ENCODE measurements at places on chromosomes 16 and 17.

DNA sequence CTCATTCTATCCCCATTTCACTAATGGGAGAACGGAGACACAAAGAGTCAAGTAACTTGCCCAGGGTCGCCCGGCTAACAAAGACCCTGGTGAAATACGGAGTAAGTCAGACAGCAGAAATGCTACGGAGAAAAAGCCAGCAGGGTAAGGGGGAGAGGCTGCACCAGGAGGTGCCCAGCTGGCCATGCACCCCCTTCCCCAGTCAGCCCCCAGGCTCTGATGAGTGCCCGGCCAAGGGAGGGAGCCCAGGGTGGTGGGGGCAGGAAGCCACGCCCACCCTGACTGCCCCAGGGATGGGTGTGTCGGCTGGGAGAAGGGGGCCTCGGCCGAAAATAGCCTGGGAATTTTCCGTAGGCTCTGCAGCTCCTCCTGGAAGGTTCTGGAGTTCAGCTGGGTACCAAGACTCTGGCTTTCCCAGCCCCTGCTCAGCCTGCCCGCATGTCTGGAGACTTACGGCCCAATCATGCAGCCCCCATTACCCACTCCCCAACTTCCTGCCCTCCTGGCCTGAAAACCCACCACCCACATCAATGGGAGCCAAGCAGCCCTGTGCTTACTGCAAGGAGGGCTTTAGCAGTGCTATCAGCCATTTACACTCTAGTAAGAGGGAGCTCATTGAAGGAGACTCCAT lies 4.2 kb downstream of the CARHSP1 start:
- DNase-seq: no peak

DNA sequence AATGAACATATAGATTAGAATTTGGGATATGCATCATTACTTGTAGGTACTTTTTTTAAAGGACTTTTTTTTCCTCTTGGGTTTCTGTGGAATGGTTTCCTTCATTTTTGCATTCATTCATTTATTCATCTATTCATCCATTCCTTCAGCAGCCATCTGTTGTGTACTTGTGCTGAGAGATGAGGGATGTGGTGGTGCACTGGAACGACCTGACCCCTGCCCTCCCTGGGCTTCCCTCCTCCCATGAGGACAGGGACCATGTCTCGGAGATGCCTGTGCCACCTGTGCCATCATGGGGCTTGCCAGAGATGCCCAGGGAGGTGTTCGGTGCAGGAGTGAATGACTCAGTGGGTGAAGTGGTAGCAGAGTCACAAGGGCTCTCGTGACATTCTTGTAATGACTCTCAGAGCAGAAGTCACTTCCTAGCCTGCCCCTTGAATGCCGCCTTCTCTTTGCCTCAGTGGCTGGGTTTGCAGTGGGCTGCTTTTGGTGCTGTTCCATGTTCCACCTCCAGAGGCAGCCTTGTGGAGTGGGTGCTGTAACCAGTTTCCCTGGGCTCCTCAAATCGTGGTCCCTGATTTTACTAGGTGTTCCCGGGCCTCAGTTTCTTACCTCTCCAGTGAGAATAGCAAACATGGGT lies 43.9 kb downstream of the CLEC16A start:
- DNase-seq: peak; percentile 27

DNA sequence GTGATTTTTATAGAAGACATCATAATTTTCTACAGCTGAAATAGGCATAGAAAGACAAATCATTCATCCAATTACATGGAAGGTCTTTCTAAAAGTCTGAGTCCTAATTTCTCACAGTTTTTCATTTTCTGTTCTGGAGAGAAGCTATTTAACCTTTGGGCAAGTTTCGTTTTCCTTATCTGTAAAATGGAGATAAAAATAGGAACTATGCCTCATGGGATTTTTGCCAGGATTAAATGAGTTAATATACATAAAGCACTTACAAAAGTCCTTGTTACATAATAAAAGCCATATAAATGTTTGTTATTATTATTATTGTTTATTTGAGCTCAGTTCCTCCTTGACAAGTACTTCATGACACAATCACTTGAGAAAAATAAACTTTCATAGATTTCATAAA lies 121.4 kb downstream of the SKAP1 start:
- DNase-seq: no peak

DNA sequence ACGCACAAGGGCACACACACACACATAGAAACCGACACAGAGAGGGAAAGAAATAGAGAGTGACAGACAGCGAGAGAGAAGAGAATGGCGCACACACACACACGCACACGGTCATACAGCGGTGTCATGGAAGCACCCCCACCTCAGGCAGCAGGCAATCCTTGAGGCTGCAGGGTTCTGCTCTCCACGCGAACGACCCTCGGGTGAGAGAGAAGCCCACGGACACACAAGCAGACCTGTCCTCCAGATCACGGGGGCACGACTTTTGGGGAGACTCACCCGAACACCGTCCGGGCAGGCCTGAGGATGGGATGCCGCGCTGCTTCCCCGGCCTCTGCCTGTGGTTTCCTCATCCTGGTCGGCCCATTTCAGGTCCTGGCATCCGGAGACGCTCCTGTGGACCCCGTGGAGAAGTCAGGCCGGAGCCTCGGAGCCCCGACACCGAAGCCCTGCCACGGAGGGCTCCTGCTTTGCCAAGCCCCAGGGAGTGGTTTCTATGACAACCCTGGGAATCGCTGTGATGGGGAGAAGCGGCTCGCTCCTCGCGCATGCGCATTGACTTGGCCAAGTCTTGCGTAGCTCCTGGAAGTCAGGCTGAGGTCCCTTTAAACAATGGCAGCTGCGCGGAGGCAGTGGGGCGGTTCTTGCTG lies 118.2 kb upstream of the KCNJ18 start:
- peak; percentile 36 for DNase-seq

DNA sequence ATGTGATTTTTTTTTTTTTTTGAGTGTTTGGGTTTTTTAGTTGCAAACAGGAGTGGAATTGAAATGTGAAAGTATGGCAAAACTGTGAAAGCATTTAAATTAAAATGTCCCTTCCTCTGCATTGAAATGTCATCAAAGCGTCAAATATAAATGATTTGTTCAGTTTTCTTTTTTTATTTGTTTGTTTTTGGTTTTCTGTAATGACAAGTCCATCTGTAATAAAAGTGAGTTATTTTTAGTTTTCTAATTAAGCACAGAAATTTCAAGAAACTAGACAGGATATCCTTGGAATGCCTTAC lies 1.9 kb upstream of the TOB1 start:
- DNase-seq: no peak

GRCh38 chr16:61362585-61362984 lies 673.7 kb downstream of the CDH8 start:
- DNase-seq: no peak

GRCh38 chr16:59886021-59886420 lies 1151.9 kb upstream of the GOT2 start:
- peak; percentile 73 for DNase-seq

- peak; percentile 83 for DNase-seq
These were observed 484 bp downstream of the FZD2 start for GRCh38 chr17:44557651-44558285.

DNA sequence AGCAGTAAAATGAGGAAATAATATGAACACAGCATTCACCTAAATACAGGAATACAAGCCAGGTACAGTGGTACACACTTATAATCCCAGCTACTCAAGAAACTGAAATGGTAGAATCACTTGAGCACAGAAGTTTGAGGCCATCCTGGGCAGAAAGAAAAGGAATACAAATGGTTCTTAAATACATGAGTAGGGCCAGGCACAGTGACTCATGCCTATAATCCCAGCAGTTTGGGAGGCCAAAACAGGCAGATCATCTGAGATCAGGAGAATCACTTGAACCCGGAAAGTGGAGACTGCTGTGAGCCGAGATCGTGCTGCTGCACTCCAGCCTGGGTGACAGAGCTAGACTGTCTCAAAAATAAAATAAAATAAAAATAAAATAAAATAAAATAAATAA lies 23.0 kb upstream of the SMG8 start:
- no peak for DNase-seq

- no peak for DNase-seq
These were observed 141.6 kb upstream of the XYLT1 start for GRCh38 chr16:17612336-17612735.

DNA sequence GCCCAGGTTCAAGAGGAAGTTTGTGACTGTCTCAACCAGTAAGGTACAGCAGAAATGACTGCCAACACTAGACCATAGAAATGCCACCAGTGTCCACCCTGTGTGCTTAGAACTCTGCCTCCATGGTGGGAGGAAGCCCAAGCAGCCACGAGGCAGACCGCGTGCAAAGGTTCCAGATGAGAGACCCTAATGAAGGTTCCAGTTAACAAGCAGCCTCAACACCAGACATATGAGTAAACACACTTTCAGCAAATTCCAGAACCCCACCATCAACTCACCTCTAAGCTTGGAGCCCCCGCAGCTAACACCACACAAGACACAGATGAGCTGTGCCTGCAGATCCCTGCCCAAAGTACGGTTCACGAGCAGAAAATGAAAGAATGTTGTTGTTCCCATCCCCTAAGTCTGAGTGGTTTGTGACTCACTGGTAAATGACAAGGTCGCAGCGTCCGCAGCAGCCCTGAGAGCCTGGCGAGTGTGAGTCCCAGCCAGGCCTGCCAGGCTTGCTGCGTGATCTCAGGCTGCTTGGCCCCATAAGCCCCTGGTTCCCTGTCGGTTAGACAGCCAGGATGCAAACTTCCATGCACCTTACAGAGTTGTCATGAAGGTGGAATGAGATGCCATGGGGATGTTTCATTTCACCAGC lies 193.7 kb downstream of the C16orf95 start:
- peak; percentile 73 for DNase-seq

DNA sequence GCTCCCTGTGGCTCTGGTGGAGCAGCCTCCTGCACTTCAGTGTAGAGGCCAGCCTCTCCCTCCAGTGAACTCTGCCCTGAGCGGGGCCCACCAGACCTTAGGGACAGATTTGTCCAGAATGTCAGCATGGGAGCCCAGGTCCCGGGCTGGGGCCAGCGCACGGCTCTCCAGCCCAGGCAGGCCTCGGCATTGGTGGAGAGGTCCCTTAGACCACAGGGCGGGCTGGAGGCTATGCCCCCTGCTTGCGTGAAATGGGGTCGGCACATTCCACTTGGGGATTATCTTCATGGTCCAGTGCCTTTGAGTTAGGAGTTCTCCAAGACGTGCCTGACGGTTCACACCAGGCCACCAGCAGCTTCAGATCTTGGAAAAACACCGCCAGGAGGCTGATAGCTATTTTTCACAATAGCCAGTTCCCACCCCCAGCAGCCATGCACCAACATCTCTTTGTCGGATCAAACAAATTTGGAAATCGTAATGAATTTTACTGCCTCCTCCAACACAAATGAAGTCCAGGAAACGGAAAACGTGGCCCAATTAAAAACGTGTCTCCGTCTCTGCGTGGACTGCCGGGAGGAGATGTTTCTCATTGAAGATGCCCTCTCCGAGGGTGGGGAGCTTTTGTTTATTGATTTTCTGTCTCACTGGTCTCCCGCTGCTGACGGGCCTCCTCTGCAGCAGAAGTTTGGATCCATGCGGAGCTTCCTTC lies 110.0 kb upstream of the CIBAR2 start:
- no peak for DNase-seq

GRCh38 chr16:67563708-67564468 lies 1.6 kb downstream of the CTCF start:
- peak; percentile 68 for DNase-seq

DNA sequence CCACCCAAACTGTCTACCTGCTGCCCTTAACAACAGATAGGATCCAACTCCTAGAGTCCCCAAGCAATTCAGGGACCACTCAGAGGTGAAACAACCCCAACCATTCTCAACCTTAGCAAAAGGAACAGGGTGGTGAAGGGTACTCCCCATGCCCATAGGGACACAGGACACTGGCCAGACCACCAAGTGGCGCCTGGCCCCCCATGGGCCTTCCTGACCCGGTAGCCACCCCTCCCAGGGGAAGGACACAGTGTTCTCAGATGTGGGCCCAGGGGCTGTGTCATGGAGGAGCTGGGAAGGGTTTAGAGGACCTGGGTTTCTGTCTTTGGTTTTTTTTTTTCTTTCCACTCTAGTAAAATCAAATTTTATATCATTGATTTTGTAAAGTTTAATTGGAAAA lies 9.7 kb upstream of the SLC25A39 start:
- no peak for DNase-seq

DNA sequence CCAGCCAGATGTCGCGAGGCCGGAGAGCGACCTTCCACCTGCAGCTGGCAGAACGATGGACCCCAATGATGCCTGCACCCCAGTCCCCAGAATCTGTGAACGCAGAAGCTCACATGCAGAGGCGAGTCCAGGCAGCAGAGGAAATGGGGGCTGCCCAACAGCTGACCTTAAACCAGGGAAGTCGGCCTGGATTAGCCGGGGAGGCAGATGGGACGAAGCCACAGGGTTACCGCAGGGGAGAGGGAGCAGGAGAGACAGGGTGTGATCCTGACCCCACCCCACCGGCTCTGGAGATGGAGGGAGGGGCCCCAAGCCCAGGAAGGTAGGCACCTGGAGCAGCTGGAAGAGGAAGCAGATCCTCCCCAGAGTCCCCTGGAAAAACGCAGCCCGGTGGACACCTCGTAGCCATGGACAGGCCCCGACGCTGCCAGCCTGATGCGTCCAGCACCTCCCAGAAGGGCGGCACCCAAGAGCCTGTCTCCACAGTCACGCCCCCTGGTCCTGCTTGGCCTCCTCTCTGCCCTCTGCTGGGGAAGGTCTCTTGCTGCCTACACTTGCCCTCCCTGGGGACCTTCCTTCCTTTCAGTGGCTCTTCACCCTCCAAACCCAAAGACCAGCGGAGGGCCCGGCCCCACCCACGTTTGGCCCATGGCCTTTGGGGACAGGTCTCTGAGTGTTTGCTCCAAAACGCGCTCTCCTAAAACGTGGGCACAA lies 37.3 kb downstream of the PIEZO1 start:
- peak; percentile 62 for DNase-seq

All from ELR (cell line).